ENCODE measurements at places on chromosomes 1 and 21.

GRCh38 chr1:188594542-188595235 lies 1765.9 kb downstream of the PLA2G4A start:
- DNase-seq: no peak

DNA sequence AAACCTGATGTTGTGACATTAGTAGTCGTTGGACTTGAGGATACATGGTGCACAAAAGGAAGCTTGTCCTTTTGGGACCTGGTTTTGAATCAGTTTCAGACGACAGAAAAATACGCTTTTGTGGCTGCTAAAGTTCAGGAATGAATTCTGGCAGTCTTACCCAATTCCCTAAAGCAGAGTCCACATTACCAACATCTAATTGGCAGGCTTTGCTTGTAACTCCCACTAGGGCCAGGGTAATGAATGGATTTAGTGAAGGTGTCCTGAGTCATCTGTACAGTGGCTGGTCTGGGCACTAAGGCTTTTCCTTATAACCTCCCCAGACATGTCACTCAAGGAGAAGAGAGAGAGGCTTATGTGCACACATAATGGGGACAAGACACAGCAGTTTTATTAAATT lies 66.2 kb upstream of the RNPC3 start:
- no peak for DNase-seq

- DNase-seq: no peak
Observed at GRCh38 chr1:231493421-231494185, 34.9 kb upstream of the TSNAX start.

DNA sequence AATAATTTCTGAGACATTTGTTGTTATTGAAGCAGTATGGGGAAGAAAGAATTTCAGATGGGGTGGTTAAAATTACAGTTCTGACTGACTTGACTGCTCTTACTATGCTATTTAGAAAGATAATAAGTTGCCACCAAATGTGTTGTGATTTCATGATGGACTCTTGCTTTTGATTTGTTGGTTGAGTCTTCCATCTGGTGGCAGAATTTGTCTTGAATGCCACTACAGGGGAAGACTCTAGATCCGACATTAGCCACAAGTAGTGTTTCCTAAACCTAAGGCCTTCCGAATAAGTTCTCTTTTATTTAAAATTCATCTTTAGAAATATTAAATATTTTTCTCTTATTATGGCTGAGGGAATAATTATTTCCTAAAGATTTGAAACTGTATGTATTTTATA lies 190.9 kb upstream of the ADGRL4 start:
- DNase-seq: no peak

- no peak for DNase-seq
Observed at GRCh38 chr1:59083946-59084865, 212.7 kb upstream of the FGGY start.

DNA sequence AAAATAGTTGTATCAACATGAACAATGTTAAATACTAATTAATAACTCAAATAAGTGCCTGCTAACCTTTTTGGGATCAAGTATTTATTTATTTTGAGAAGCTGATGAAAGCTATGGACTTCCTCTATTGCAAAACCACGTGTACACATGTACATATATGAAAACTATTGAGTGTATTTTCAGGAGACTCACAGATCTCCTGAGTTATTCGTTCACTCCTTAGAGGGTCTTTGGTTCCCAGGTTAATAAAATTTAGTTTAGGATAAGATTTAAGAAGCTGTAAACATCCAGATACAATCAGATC lies 130.5 kb downstream of the DISC1 start:
- DNase-seq: no peak

- DNase-seq: no peak
Observed at GRCh38 chr21:46212721-46213484, 15.7 kb downstream of the LSS start.

GRCh38 chr1:58084266-58084665 lies 462.3 kb downstream of the OMA1 start:
- DNase-seq: no peak

GRCh38 chr1:2650967-2651645 lies 18.3 kb upstream of the MMEL1 start:
- DNase-seq: no peak

DNA sequence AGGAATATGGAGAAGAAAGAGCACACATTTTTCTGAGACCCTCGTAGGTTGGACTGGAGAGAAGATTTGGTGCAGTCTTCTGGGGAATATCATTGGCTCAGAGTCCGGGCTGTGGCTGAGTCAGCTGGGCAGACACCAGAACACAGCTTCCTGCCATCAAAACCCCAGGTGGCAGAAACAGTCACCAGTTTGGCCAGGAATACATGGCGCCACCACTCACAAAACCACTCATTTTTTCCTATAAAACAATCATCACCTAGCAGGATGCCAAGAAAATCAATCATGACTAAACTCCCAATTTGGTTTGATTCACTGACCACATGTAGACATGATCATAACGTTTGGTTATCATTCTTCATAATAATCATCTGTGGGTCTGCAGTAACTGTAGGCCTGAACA lies 178.1 kb upstream of the PBX1 start:
- no peak for DNase-seq

- no peak for DNase-seq
Observed at GRCh38 chr1:182704677-182705076, 20.3 kb upstream of the RGS8 start.

GRCh38 chr1:7454052-7454815 lies 316.9 kb upstream of the VAMP3 start:
- DNase-seq: no peak

GRCh38 chr1:33370301-33370700 lies 49.4 kb upstream of the A3GALT2 start:
- no peak for DNase-seq

- no peak for DNase-seq
Observed at GRCh38 chr1:43548285-43549271, 17.9 kb downstream of the PTPRF start.

Data from CD4-positive, alpha-beta T cell treated with Interleukin-1 beta for 1 hour (primary cell).